A549 treated with AZD2906 at 1 μM for 4 hours (cell line): ENCODE measurements at places on chromosomes 7 and 10. TPM values are rescaled to one million over a fixed set of nuclear protein-coding genes. Genes with fewer than 3 reads are reported as not detected.

The EN2 gene
- 0.56 to 0.94 TPM (median 0.92 TPM) in 5 replicates for total RNA-seq

The NRCAM gene
- total RNA-seq: 82.7 to 120 TPM (median 103 TPM) in 5 replicates

The LOXL4 gene
- total RNA-seq: 1.4 to 1.6 TPM (median 1.5 TPM) in 5 replicates

The CLDN4 gene
- 3.4 to 5.2 TPM (median 4.5 TPM) in 5 replicates for total RNA-seq

The RBP4 gene
- 5.6 to 10.8 TPM (median 9.0 TPM) in 5 replicates for total RNA-seq

The PTPRE gene
- total RNA-seq: 3.5 to 5.3 TPM (median 5.2 TPM) in 5 replicates

The PLCE1 gene
- 6.8 to 8.8 TPM (median 8.0 TPM) in 5 replicates for total RNA-seq

The PLOD3 gene
- total RNA-seq: 68.9 to 89.2 TPM (median 82.6 TPM) in 5 replicates

The BRAT1 gene
- 22.2 to 36.6 TPM (median 33.7 TPM) in 5 replicates for total RNA-seq

The TRDMT1 gene
- total RNA-seq: 2.8 to 3.0 TPM (median 2.9 TPM) in 5 replicates

The BBIP1 gene
- 30.7 to 37.9 TPM (median 32.9 TPM) in 5 replicates for total RNA-seq

The AQP1 gene
- 0.33 to 0.53 TPM (median 0.45 TPM) in 5 replicates for total RNA-seq

The ACBD7 gene
- total RNA-seq: 1.0 to 1.4 TPM (median 1.2 TPM) in 5 replicates

The SUGCT gene
- total RNA-seq: 0.64 to 1.4 TPM (median 1.1 TPM) in 5 replicates

The POLL gene
- 11.9 to 17.6 TPM (median 17.2 TPM) in 5 replicates for total RNA-seq

The SLC16A9 gene
- 0.07 to 0.20 TPM (median 0.13 TPM) in 5 replicates for total RNA-seq

The WDR86 gene
- 0.13 to 0.26 TPM (median 0.20 TPM) in 5 replicates for total RNA-seq

The PRPS1L1 gene
- not detected in 5 replicates for total RNA-seq

The FAM180A gene
- total RNA-seq: 0.05 TPM in 2 of 5 replicates, not detected in the others

The CEP55 gene
- total RNA-seq: 55.1 to 72.8 TPM (median 61.4 TPM) in 5 replicates

The SPOCK2 gene
- 0.29 to 0.53 TPM (median 0.40 TPM) in 5 replicates for total RNA-seq

The FGFR2 gene
- 0.19 to 0.38 TPM (median 0.35 TPM) in 5 replicates for total RNA-seq

The IRF5 gene
- total RNA-seq: 13.2 to 16.2 TPM (median 15.0 TPM) in 5 replicates

The CPED1 gene
- total RNA-seq: not detected in 5 replicates

The SVIL gene
- total RNA-seq: 18.8 to 24.7 TPM (median 20.4 TPM) in 5 replicates

The TMEM26 gene
- 0.05 to 0.10 TPM (median 0.06 TPM) in 5 replicates for total RNA-seq

The SLC39A12 gene
- total RNA-seq: not detected in 5 replicates

The ANKRD30A gene
- 0.49 to 0.92 TPM (median 0.66 TPM) in 5 replicates for total RNA-seq

The ASZ1 gene
- not detected in 5 replicates for total RNA-seq

The OPN1SW gene
- not detected in 5 replicates for total RNA-seq

The SPDYE9 gene
- not detected in 5 replicates for total RNA-seq

The THSD7A gene
- 1.4 to 2.4 TPM (median 1.9 TPM) in 5 replicates for total RNA-seq

The CXCL12 gene
- 0.08 to 0.25 TPM (median 0.19 TPM) in 5 replicates for total RNA-seq

The CPXM2 gene
- total RNA-seq: not detected in 5 replicates

The TSPAN13 gene
- total RNA-seq: 14.7 to 18.8 TPM (median 17.1 TPM) in 5 replicates

The FGF8 gene
- 0.08 to 0.09 TPM in 2 of 5 replicates, not detected in the others for total RNA-seq

The SH3PXD2A gene
- total RNA-seq: 0.71 to 1.0 TPM (median 0.82 TPM) in 5 replicates

The STYXL1 gene
- total RNA-seq: 39.7 to 49.3 TPM (median 44.6 TPM) in 5 replicates

The CLIP2 gene
- total RNA-seq: 11.8 to 14.9 TPM (median 13.7 TPM) in 5 replicates

The EEPD1 gene
- 56.7 to 64.3 TPM (median 59.0 TPM) in 5 replicates for total RNA-seq

The NKX2-3 gene
- total RNA-seq: 0.05 to 0.09 TPM (median 0.06 TPM) in 5 replicates

The PCGF6 gene
- 10.5 to 12.8 TPM (median 11.0 TPM) in 5 replicates for total RNA-seq

The IDE gene
- 17.7 to 22.7 TPM (median 21.9 TPM) in 5 replicates for total RNA-seq

The TMEM60 gene
- 25.4 to 28.0 TPM (median 26.9 TPM) in 5 replicates for total RNA-seq

The CYP2C19 gene
- not detected in 5 replicates for total RNA-seq

The MKX gene
- not detected in 5 replicates for total RNA-seq

The ORAI2 gene
- total RNA-seq: 29.1 to 35.0 TPM (median 31.0 TPM) in 5 replicates

The NUTM2E gene
- total RNA-seq: 0.34 to 0.51 TPM (median 0.43 TPM) in 5 replicates

The FUOM gene
- total RNA-seq: 14.2 to 18.2 TPM (median 14.9 TPM) in 5 replicates

The ITPRID1 gene
- total RNA-seq: not detected in 5 replicates

The DENND2A gene
- 0.45 to 0.91 TPM (median 0.68 TPM) in 5 replicates for total RNA-seq

The CALHM3 gene
- 0.23 to 0.52 TPM (median 0.35 TPM) in 5 replicates for total RNA-seq

The IQUB gene
- total RNA-seq: 0.03 to 0.07 TPM (median 0.06 TPM) in 3 of 5 replicates, not detected in the others

The GIMAP7 gene
- total RNA-seq: not detected in 5 replicates

The CALML3 gene
- total RNA-seq: not detected in 5 replicates
